ENCODE measurements at places on chromosomes 16 and 17.

GRCh38 chr17:8359769-8360168 is 16.7 kb downstream of the KRABD2 start:
- DNase-seq = no peak

DNA sequence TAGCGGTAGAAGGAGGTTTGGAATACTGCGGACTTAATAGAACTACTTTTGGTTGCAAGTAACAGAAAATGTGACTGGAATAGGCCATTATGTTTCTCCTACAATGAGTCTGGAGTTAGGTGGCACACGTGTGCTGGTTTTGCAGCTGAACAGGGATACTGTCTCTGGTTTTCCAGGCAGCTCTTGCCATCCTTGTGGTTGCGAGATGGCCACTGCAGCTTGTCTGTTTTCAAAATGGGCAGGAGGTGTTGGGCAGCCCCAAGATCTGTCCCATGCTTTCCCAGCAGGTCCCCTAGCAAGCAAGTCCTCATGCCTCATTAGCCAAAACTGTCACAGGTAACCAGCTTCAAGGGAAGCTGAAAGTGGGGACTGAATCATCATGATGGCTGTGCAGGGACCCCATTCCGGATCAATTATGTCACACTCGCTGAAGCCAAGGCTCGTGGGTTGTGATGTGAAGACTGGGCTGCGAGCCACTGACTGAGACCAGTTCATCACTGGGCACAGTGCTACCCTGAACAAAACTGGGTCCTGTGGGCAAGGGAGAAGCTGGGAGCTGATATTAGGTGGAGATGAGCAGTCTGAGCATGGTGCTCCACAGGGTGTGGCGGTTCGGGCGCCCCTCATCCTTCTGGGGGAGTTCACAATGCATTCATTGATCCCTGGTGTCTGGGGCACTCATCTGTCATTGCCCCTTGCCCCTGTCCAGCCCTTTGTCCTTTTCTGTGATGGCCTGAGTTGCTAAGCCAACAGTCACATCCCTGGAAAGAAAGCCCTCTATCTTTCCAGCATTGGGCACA is 82.1 kb downstream of the KSR1 start:
- DNase-seq = no peak

DNA sequence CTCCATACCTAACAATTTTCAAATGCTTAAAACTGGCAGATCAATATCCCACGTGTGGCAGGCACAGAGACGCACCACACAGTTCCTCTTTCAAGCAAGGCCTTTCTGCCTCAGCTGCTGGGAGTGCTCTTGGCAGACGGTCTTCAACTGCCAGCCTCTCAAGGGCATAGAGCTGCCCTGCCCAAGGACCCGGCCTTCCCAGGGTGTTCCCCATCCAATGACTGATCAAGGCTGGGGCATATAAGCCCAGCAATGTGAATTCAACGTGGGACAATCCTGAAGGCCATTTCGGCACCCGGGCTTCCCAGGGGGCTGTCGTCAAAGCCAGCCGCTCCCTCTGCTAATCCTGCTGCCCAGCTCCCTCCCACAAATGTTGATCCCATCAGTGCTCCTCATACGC is 107.1 kb downstream of the STX8 start:
- DNase-seq = no peak

DNA sequence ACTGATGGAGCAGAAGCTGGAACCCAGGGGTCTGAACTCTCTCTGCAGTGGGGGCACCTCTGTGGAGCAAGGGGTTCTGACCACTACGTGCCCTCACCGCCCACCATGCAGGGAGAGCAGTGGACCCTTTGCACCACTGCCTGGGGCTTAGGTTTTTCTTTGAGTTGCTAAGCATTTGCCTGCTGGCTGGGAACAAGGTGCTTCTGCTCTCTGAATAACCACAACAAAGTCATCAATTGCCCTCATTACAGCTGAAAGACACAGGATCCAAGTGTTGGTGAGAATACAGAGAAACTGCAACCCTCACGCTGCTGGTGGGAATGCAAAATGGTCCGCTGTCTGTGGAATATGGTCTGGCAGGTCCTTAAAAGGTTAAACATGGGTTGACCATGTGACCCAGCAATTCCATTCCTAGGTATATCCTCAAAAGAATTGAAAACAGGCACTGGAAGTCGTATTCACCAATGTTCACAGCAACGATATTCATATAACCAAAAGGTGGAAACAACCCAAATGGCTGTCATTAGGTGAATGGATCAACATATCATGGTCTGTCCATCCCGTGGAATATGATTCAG is 22.8 kb downstream of the NLRC3 start:
- DNase-seq = no peak

- no peak for DNase-seq
Observed at GRCh38 chr17:13743906-13744305, 142.2 kb upstream of the HS3ST3A1 start.
